ENCODE measurements at places on chromosomes 2 and 18.

- no peak for DNase-seq
Measured at GRCh38 chr2:157672129-157672528, 43.5 kb upstream of the ACVR1C start.

- DNase-seq, result no peak
Measured at GRCh38 chr2:85033388-85033787, 62.4 kb downstream of the KCMF1 start.

DNA sequence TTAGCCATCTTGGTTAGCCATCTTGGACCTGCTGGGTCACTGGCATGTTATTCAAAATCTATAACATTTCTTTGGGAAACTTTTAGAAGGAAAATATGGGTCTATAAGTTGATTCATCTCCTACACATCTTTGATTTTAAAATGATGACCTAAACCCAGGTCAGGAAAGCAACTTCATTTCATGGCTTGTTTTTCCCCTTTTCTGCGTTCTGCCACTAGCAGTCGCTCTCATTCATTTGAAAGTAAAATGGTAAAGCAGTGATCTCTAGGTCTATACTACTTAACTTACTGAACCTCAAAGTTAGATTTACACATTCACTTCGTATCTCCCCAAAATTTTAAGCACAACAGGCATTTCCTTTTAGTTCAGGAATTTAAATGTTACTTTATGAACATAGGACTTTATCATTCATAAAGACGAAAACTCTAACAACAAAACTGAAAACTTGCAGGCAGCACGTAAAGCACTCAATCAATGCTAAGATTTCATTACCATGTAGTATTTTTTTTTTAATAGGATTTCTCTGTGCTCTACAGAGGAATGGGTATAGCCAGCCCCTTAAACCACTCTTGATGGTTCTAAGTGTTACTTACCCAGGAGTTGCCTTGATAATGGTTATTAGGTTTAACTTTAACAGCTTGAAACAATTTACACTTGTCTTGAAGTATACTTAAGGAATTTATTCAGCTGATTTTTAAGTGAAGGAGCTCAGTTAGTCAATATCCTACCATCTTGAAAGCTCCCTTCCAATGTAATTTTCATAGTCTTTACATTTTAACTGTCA lies 62.5 kb downstream of the GORASP2 start:
- DNase-seq, result no peak

- no peak for DNase-seq
Measured at GRCh38 chr2:121281107-121281506, 3.9 kb downstream of the TFCP2L1 start.

DNA sequence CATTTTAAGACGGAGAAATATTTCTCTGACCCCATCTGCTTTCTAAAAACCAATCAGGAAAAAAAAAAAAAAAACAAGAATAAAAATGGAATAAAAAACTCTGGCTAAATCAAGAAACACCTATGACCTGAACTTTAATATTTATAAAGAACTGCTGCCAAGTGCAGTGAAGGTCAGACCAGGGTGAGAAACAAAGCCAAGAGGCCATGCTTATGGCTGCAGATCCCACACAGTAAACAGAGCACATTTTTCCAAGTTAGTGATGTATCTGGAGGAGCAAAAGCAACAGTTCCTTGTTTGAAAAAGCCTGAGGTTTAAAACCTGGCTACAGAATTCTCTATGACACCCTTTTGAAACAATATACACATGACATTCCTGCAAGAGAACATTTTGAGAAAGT lies 242.3 kb downstream of the SRBD1 start:
- DNase-seq, result no peak

GRCh38 chr2:39780825-39781600 lies 2.0 kb upstream of the THUMPD2 start:
- no peak for DNase-seq

DNA sequence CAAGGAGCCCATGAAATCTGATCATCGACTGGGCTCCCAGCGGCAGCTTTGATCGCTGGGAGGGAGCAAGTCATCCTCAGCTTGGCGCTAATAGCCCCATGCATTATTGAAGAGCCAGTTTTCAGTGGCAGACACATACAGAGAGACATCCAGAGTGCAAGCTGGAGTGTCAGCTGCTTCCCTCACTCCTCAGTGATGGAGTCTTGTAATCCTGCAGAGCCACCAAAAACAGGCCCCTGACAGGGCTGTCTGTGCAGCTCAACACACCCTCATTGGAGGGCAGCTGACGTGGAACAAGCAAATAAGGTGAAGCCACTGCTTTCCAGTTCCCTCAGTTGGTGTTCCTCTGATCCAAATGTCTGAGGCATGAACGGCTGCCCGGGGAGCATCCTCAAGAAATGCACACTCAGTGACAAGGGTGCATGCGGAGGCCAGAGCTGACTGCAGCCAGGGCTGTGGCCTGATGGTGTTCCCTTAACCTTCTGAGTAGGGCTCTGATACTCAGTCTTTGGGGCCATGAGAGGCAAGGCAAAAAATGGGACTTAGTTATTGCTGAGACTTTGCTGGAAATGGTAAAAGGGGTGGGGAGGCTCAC lies 97.4 kb downstream of the RHOB start:
- no peak for DNase-seq

- no peak for DNase-seq
Measured at GRCh38 chr18:50737127-50737526, 82.7 kb downstream of the MRO start.

- no peak for DNase-seq
Measured at GRCh38 chr2:178419123-178419522, 31.9 kb downstream of the PRKRA start.

DNA sequence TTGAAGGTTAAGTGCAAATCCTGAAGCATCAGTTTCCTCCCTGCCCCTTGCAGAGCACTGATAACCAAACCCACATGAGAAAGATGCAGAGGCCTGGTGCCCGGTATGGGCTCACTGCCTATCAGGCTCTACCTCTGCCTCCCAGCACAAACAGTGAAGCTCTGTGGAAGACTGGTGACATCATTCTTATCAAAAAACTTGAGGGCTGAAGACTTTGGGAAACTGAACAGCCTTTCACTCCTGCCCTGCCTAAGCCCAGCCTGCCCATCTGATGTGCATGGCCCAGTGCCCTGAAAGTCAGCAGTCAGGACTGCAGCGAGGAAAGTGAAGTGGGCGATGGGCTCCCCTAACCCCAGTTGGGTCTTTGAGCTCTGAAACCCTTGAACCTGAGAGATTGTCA lies 174.8 kb upstream of the ARL4C start:
- DNase-seq, result no peak

DNA sequence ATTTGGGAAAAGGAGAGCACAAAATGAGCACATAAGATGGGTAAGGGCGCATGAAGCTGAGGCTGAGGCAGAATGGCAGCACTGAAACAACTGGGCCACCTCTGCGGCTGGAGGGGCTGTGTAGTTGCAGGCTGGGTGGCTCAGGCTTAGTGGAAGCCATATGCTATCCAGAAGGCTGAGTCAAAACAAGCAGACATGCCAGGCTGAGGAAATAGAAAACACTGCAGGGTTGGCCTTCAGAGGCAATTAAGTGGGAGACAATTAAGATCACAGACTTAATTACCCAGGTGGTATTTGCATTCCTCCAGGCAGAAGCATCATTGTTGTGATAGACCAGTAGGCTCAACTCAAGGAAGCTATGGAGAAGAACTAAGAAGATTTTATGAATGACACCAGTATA lies 11.4 kb upstream of the XPO1 start:
- no peak for DNase-seq

DNA sequence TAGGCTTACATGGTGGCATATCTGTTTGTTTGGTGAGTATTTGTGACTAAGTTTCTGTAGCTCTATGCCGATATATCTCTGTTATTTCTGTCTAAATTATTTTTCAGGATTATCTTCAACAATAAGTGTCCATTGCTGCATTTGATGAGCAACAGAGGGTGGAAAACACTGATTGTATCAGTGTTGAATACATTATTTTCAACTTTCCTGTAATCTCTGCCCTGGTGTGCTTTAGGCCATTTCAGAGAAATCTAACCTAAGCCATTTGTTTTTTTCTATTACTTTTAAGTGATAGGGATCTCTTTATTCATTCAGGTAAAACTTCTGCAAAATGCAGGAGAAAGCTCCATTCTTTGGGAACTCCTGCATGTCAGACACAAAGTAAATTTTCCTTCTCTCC lies 654.5 kb downstream of the RNF144A start:
- DNase-seq, result no peak

DNA sequence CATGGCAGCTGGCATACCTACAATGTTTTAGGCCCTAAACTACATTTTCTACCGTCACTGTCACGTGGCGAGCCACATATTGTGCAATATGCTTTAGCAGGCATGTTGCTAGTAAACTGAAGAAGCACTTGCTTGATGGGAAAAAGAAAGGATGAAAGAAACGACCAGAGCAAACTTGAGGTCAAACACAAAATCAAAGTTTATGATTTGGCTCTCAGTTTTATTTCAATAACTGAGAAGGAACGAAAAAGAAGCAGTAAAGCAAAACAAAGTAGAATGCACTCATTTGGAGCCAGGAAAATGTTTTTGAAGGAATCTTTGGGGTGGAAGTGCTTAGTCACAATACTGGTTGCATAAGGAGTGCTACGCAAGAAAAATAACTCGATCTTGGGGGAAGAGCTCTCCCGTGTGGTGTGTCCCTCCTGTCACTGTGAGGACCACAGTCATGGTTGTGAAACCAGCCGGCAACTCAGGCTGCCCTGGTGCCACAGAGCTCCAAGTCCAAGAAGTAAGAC lies 349.8 kb downstream of the RBM43 start:
- DNase-seq, result no peak

DNA sequence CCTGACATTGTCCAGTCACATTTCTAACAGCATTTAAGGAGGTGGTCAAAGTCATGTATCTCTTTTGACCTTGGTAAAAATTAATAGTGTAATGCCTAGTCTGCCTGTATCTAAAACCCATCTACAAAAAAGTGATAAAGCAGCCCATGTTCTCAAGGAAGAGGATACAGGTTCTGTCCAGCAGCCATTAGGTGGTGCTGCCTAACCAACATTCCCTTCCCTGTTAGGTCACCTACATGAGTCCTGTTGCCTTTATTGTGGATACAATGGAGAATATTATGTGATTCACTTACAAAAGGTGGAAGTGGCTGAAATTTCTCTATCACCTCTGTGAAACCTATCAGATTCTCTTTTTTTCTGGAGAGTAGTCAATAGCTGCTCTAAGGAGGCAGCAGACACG lies 52.5 kb downstream of the AQP4 start:
- DNase-seq, result no peak

GRCh38 chr2:199219551-199219950 lies 238.2 kb downstream of the SATB2 start:
- no peak for DNase-seq

DNA sequence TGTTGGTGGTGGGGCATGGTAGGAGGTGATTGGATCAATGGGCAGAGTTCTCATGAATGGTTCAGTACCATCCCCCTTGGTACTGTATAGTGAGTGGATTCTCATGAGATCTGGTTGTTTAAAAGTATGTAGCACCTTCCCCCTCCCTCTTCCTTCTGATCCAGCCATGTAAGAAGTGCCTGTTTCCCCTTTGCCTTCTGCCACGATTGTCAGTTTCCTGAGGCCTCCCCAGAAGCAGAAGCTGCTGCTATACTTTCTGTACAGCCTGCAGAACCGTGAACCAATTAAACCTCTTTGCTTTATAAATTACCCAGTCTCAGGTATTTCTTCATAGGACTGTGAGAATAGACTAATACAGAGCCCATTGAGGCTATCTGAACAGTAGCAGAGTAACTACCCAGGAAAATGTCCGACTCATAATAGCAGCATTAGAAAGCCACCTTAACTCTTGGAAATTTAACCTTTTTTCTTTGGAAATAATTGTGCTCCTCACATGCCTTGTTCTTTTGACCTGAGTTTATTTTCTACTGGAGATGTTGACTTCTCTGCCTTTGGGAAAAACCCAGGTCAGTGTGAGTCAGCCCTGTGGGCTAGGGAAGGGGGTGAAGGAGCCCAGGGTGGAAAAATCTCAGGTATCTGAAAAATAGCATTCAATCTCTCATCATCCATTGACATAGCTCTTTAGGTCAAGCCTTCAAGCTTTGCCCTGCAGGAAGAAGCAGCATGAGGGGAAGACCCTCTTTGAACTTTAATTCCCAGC lies 18.1 kb downstream of the CYP1B1 start:
- DNase-seq, result no peak

GRCh38 chr2:108061439-108062042 lies 75.2 kb downstream of the SLC5A7 start:
- DNase-seq, result no peak

GRCh38 chr2:5915881-5916310 lies 223.7 kb downstream of the SOX11 start:
- peak; percentile 60 for DNase-seq

GRCh38 chr2:171084128-171084527 lies 76.6 kb downstream of the TLK1 start:
- no peak for DNase-seq

- DNase-seq, result no peak
Measured at GRCh38 chr2:171042253-171042969, 113.4 kb downstream of the GORASP2 start.

DNA sequence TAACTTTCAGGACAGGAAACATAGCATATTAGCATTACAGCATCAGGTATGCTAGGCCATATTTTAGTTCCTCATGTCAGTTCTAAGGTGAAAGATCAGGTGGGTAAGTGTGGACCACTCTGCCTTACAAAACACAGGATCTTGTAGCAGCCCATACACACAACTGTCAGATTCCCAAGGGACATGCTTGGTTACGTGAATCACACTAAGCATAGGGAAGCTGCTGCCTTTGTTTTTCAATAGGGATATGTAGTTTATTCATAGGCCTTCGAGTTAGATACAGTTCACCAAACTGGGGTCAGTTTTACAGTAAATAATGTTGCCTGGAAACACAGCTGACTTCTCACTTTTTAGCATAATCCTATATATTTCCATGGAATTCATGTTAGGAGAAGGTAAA lies 116.1 kb upstream of the OTX1 start:
- DNase-seq, result no peak

DNA sequence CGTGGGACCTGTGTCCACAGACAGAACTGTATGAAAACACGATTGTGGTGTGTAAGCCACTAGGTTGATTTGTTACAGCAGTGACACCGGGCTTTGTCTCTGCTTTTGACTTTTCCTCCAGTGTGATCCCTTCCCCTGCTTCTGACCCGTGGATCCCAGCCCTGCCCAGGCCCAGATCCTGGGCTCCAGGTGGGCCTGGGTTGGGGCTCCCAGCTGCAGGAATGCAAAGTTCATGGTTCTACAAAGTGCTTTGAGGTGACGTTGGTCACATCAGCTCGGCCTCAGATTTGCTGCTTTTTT lies 26.8 kb downstream of the HPCAL1 start:
- no peak for DNase-seq

GRCh38 chr2:47007223-47007825 lies 91.7 kb upstream of the MCFD2 start:
- DNase-seq, result no peak

- DNase-seq, result no peak
Measured at GRCh38 chr18:31230495-31230894, 67.8 kb upstream of the DSC1 start.

- DNase-seq, result no peak
Measured at GRCh38 chr2:75788902-75789301, 78.2 kb upstream of the GCFC2 start.

- no peak for DNase-seq
Measured at GRCh38 chr2:54999182-54999581, 51.1 kb downstream of the RTN4 start.

GRCh38 chr2:239470151-239470900 lies 69.5 kb upstream of the HDAC4 start:
- no peak for DNase-seq
